GM12891 (cell line): ENCODE measurements at places on chromosomes 2 and 18.

DNA sequence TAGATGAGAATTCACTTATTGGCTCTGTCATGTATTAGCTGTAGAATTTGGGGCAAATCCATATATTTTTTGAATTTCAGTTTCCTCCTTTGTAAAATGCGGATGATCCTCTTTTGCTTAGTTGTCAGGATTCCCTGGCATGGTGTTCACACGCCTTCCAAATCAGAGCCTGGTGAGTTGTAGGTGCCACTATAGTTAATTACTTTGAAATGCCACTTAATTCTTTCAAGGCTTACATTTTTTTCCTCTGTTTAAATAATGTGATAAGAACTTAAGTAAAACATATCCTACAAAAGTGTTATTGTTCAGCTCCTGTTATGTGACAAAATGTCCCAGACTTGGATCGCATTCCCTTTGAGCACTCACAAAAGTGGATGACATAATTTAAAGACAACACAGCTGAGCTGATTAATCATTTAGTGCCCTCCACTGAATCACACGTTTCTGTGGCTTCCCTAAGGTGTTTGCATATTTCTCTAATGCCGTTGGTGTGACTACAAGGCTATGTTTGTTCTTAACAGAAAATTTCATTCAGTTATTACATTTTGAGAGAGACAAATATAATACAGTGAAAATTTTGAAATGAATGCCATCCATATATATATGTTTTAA is 471.2 kb upstream of the CHST9 start:
- no peak for DNase-seq

- no peak for DNase-seq
Observed at GRCh38 chr2:148483665-148484064, 160.9 kb upstream of the EPC2 start.

DNA sequence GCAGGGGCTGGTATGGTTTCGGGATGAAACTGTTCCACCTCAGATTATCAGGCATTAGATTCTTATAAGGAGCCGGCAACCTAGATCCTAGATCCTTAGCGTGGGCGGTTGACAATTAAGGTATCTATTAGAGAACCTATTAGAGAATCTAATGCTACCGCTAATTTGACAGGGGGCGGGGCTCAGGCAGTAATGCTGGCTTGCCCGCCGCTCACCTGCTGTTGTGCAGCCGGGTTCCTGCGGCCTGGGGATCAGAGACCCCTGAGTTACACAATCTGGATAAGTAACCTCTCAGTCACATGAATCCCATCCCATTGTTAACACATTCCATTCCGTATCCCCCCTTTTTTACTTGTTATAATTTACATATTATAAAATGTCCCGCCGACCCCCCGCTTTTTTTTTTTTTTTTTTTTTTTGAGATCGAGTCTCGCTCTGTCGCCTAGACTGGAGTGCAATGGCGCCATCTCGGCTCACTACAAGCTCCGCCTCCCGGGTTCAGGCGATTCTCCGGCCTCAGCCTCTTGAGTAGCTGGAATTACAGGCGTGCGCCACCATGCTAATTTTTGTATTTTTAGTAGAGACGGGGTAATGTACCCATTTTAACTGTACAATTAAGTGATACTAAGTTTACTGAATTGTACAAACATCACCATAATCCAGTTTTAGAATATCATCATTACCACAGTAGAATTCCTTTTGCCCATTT is 42.0 kb upstream of the GPD2 start:
- no peak for DNase-seq

DNA sequence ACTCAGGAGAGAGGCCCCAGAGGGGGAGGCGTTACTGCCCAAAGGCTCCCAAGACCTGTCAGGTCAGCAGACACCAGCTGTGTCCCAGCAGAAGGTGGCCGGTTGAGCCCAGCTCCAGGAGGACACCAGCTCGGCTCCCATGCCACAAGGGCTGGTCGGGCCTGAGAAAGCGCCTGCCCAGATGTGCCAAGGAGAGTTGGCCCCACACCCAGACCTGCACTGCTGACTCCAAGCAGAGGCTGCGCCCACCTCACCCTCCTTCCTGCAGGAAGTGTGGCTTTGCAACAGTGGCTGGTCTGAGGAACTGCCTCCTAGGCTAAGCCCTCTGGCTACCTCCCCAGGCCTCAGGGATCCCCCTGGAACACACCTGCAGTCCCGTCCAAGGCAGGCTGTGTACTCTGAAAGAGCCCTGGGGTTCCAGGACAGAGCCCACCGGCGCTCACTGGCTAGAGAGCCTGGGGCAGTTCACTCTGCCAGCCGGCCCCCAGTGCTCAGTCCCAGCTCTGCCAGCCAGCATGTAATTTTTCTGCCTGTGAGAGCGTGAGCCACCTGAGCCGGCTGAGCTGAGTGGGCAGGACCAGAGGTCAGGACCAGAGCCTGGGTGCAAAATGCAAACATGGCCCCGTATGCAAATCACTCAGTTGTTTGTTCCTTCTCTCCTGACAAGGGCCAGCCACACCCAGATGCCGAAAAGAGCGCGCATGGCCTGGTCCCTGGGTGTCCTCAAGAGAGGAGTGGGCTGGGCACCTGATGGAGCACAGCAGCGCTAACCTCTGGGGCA is 36.9 kb upstream of the PTMA start:
- DNase-seq, result no peak

- no peak for DNase-seq
Observed at GRCh38 chr2:37570773-37571586, 100.5 kb downstream of the CDC42EP3 start.

DNA sequence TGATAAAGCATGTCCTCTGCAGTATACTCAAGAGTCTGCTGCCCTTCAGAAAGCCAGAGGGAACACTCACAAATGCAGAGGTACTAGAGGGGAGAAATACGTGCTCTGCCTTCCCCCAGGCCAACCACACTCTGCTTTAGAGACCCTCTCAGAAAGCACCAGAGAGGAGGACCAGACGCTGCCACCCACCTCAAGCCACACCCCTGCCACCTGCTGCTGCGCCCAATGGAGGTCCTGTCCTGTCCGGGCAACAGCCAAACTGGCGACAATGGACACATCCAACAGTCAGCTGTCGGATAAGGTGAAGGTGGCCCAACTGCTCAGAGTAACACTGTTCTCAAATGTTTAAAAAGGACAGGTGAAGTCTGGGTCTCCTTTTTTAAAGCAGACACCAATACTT is 44.6 kb downstream of the FAM168B start:
- no peak for DNase-seq

- DNase-seq, result no peak
Observed at GRCh38 chr2:197141702-197142473, 168.7 kb downstream of the ANKRD44 start.

GRCh38 chr2:149225446-149225845 is 104.9 kb upstream of the LYPD6 start:
- no peak for DNase-seq

DNA sequence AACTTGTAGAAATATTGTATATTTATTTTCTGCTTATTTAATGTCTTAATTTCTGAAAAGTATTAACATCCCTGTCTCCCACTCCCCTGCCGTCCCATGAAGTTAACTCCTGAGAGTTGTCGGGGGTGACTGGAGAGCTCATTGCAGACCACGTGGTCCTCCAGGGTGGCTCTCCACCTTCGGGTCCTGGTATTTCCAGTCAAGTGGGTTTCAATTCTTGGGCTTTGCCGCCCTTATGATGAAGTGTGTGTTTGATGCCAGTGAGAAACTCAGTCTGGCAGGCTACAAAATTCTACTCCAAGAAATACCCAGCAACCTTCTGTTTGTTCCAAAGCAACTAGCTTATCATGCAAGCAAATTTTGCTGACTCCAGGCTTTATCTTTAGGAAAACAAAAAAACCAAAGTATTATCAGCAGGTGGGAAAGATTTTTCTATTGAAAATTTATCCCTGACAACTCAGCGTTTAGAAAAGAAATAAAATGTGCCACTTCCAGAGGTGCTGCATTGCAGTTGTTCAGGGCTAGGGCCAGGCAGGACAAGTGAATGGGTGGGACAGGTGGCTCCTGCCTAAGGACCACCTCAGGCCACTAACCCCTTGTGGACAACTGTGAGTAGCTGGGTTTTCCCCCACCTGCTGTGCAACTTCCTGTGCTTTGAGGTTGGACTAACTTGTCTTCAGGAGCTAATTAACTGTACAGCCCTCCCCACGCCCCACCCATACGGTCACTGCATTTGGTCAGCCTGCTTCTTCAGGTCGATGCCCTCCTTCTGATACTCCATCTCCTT is 46.6 kb downstream of the BCL2L11 start:
- no peak for DNase-seq

DNA sequence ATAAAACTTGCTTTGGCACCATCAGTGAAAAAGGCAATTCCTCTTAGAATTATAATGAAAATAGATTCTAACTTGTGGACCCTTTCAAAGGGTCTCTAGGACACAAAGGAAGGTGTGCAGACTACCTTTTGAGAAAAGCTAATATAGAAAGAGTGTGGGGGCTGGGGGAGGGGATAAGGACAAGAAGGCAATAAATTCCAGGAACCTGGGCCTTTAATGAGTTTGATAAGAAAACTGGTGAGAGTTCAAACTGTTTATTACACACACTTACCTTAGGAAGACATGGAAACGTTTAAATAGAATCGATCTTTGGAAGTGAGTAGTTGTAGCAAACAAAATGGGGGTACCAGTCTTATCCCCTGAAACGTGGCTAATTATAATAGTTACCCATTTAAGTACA is 39.6 kb upstream of the PGAP1 start:
- DNase-seq, result no peak

DNA sequence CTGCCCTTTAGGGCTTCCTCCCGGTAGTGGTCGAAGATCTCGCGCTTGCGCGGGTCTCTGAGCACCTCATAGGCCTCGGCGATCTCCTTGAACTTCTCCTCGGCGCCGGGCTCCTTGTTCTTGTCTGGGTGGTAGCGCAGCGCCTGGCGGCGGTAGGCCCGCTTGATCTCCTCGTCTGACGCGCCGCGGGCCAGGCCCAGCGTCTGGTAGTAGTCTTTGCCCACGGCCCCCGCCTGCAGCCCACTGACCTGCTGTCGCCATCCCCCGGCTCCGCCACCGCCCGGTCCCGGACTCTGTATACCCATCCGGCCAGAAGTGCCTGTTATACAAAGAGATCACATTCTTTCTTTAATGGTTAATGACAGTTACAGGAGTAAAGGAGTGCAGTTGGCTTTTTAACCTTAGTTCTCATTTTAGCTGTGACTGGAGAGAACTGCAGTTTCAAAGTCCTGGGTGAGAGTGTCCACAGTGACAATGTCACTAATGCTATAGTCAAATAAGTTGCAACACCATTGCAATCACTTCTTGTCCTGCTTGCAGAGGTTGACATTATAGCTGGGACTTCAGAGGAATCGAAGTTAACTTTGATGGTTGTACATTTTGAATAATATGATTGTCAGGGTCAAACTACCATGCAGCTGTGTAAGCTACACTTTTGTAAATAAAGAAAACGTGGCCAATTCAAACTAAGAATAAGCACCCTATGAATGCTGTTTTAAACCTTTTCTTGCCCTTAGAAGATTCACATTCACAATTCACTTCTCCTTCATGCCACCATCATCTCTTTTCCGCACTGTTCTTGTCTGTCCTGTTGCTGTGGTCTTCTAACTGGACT is 35.3 kb upstream of the CAVIN2 start:
- no peak for DNase-seq
